Activated CD4-positive, alpha-beta memory T cell treated with anti-CD3 and anti-CD28 coated beads, Interleukin-2, amount 10 ng/mL, durations not matched to agents 7 days and 5 days (primary cell): ENCODE measurements at places on chromosomes 3 and 15. TPM values are rescaled to one million over a fixed set of nuclear protein-coding genes. Genes with fewer than 3 reads are reported as not detected.
A peak's percentile ranks its signal among the peaks of the same experiment; 100 is the strongest.

DNA sequence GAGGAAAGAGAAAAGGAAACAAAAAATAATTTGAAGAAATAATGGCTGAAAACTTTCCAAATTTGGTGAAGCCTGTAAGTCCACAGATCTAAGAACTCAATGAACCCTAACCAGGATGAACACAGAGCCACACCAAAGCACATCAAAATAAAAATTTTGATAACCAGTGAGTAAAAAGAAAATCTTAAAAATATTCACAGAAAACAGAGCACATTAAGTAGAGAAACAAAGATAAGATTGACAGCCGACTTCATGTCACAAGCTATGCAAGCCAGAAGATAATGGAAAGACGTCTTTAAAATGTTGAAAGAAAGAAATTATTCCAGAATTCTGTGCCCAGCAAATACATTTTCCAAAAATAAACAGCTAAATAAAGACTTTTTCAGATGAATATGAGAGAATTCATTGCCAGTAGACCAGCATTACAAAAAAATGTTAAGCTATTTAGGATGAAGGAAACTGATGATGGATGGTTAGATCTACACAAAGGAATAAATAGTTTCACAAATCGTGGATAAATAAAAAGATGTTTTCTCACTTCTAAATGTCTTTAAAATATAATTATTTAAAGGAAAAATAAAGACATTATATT, 140.2 kb upstream of the SKOR1 start:
- no peaks in the 10 kb centered on the region for H3K27me3 ChIP-seq
- H3K4me3 ChIP-seq, result no peak overlapping the region
- peaks cover 17% of the 10 kb centered on the region for H3K36me3 ChIP-seq
- no peaks in the 10 kb centered on the region for H3K4me1 ChIP-seq
- no peak overlapping the region for H3K27ac ChIP-seq

DNA sequence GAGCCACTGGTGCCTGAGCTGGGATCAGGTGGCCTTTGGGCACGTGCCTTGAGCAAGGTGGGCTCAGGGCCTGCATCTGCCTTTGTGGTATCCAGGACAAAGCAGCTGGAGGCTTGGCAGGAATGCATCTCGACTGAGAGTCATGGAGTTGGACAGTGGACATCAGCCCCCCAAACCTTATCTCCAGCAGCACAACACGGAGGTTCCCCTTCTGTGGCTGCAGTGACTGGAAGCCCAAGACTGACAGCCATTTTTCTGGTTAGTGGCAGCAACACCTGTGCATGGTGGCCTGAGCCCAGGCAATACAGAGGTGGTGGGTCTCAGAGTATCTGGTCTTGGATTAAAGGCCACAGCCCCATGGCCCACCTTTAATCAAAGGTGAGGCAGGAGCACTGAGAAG, 27.8 kb upstream of the TSEN2 start:
- peaks cover 16% of the 10 kb centered on the region for H3K4me1 ChIP-seq
- H3K4me3 ChIP-seq, result no peak overlapping the region

GRCh38 chr15:47813748-47814384, 96.6 kb downstream of the SEMA6D start:
- peaks cover 7% of the 10 kb centered on the region for H3K27me3 ChIP-seq
- no peak overlapping the region for H3K27ac ChIP-seq
- H3K36me3 ChIP-seq, result no peaks in the 10 kb centered on the region

DNA sequence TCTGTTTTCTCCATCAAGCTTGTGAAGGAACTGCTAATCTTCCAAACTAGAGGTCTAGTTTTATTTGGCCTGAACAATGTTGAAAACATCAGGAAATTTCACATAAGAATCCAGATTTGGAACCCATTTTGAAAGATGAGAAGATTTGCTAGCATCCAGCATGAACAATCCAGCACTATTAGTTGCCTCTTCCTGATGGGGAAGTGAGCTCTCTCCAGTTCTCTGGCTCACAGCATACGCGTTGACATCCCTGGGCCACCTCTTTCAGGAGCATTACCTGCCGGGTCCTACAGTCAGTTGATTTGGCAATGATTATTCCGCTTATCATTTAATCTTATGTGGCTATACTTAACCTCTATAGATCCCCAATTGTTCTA, 10.9 kb downstream of the GPR87 start:
- peaks cover 5% of the 10 kb centered on the region for H3K27me3 ChIP-seq
- H3K36me3 ChIP-seq, result no peaks in the 10 kb centered on the region
- no peak for DNase-seq
- H3K27ac ChIP-seq, result no peak overlapping the region
- no peak overlapping the region for H3K4me3 ChIP-seq

DNA sequence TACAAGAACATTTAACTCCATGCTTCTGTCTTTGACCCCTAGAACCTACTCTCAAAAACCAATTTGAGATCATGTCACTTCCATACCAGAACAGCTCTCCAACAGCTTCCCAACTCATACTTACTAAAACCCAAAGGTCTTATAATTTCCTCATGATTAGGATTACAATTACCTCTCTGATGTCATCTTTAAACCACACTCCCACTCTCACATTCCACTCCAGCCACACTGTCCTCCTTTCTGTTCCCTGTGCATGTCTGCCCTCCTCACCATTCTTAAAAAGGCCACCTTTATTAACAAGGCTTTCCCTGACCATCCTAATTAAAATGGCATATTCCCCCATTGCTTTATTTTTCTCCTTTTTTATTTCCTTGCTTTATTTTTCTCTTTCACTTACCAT, 18.9 kb downstream of the PHC3 start:
- H3K27me3 ChIP-seq, result no peaks in the 10 kb centered on the region
- peak overlapping the region; percentile 1 for H3K27ac ChIP-seq
- H3K36me3 ChIP-seq, result peaks cover 71% of the 10 kb centered on the region
- H3K4me1 ChIP-seq, result peaks cover 30% of the 10 kb centered on the region

- DNase-seq, result no peak
- peaks cover 36% of the 10 kb centered on the region for H3K4me1 ChIP-seq
- peak overlapping the region; percentile 73 for H3K4me3 ChIP-seq
- H3K27ac ChIP-seq, result peak overlapping the region; percentile 74
- H3K36me3 ChIP-seq, result peaks cover 2% of the 10 kb centered on the region
Measured at GRCh38 chr15:51738553-51738952, 1.1 kb upstream of the LYSMD2 start.

DNA sequence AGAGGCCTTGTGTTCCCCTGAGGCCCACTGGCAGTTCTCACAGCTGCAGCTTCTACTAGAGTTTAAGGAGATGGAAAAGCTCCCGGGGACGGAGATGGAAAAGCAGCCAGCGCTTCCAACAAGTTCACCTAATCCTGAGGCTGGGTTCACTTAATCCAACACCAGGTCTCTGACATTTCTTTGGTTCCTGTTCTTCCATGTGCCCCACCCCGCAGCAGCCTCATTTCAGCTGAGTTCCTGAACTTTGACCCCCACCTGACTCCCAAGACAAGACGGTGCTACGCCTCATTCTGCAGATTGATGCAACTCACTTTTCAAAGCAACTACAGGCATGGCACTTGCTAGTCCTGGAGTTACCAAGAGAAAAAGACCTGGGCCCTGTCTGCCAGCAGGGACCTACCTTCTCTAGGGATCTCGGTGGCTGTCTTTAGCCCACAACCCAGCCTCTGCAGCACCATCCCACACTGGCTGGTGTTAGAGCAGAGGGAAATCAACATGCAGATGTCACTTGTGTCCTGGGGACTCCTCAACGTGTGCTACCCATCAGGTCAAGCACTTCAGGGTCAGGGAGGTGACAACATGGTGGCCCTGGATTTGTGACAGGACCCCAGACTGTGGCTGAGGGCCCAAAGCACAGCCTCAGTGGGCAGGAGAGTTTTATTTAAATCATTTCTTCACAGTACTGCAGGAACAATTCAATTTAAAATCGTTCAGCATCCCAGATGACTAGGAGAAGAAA, 406.1 kb downstream of the VPS13C start:
- H3K27me3 ChIP-seq, result peaks cover 4% of the 10 kb centered on the region
- no peaks in the 10 kb centered on the region for H3K36me3 ChIP-seq
- no peak overlapping the region for H3K27ac ChIP-seq

- H3K4me1 ChIP-seq, result no peaks in the 10 kb centered on the region
- H3K4me3 ChIP-seq, result no peak overlapping the region
- H3K36me3 ChIP-seq, result peaks cover 33% of the 10 kb centered on the region
- H3K27me3 ChIP-seq, result no peaks in the 10 kb centered on the region
- no peak for DNase-seq
Measured at GRCh38 chr3:11555881-11556633, 87.7 kb downstream of the VGLL4 start.

DNA sequence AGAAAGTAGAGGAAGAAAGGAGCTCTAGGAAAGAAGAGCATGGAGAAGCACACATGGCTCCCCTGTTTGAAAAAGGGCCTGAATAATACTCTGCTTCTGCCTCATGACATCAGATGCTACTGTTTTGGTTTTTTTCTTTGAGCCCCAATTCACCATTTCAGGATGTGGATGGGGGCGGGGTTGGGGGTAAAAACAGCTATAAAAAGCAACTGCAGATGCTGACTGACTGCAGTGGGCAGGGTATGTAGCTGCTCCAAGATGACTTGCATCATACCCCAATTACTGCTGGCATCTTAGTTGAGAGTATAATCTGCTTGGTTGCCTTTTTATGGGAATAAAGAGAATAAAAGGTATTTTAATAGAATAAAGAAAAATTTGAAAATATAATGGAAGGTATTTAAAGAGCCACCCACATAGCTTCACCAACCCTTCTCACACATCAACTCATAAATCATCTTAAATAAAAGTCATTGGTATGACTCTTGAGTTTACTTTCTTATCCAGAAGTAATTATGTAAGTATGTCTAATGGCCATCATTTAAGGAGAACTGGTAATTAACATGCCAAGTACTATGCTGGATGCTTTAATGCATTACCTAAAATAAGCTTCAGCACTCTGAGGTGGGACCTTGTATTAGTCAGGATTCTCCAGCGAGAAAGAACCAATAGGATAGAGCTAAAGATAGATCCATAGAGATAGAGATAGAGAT, 36.4 kb upstream of the TMEM45A start:
- DNase-seq, result no peak
- H3K27me3 ChIP-seq, result no peaks in the 10 kb centered on the region
- H3K27ac ChIP-seq, result no peak overlapping the region
- H3K4me3 ChIP-seq, result no peak overlapping the region
- H3K4me1 ChIP-seq, result peaks cover 6% of the 10 kb centered on the region
- no peaks in the 10 kb centered on the region for H3K36me3 ChIP-seq

DNA sequence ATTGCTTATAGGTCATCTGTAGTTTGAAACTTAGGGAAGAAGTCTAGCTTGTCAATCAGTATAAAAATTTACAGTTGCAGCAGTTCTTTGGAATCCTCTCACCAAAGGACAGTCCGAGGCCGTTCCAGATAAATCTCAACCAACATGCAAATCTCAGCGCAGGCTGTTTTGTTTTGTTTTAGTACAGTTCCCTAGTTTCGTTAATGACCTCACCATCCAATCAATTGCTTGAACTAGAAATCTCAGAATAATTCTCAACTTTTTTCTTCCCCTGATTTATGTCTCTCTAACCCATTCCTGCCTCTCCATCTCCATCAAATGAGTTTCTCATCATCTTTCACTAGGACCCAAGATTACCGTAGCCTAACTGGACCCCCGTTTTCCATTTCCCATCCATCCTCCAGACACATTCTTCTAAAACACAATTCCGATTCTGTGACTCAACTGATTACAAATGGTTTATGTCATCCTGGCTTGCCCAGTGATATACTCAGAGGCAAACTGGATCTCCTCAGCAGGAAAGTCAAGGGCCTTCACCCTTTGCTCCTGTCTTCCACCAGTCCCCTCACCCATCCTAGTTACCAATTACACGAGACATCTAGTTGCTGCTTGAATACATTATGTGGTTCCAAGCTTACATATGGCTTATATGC, 1.3 kb downstream of the SMCO1 start:
- no peak overlapping the region for H3K4me3 ChIP-seq
- H3K4me1 ChIP-seq, result peaks cover 10% of the 10 kb centered on the region
- no peak overlapping the region for H3K27ac ChIP-seq
- DNase-seq, result no peak
- peaks cover 12% of the 10 kb centered on the region for H3K27me3 ChIP-seq

DNA sequence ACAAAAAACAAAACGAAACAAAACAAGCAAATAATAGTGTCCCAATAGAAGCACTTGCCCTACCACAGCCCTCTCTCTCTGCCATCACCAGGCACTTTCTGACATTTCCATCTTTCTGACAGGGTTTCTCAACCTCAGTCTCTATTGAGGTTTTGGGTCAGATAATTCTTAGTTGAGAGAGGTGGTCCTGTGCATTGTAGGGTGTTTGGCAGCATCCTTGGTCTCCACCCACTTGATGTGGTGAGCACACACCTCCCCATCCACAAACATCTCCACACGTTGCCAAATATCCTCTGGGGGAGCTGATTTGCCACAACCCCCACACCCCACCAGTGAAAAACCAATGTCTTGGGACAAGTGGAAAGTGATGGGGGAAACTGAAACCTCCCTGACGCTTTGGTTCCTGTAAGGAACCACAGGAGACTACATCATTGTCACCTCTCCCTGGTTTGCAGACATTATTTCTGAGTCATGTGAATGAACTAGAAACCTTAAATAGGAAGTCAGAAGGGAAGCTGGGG, 733.7 kb upstream of the CFAP20DC start:
- no peaks in the 10 kb centered on the region for H3K27me3 ChIP-seq
- peak; percentile 33 for DNase-seq
- H3K36me3 ChIP-seq, result peaks cover 2% of the 10 kb centered on the region
- no peak overlapping the region for H3K4me3 ChIP-seq
- no peak overlapping the region for H3K27ac ChIP-seq

GRCh38 chr3:119810018-119810435, 28.1 kb downstream of the NR1I2 start:
- peaks cover 3% of the 10 kb centered on the region for H3K27me3 ChIP-seq
- peak; percentile 51 for DNase-seq
- H3K4me1 ChIP-seq, result peaks cover 10% of the 10 kb centered on the region
- H3K4me3 ChIP-seq, result peak overlapping the region; percentile 71

GRCh38 chr15:58336161-58336560, 95.6 kb upstream of the LIPC start:
- peaks cover 12% of the 10 kb centered on the region for H3K27me3 ChIP-seq
- peaks cover 36% of the 10 kb centered on the region for H3K4me1 ChIP-seq
- DNase-seq, result no peak
- no peaks in the 10 kb centered on the region for H3K36me3 ChIP-seq
- H3K4me3 ChIP-seq, result no peak overlapping the region

- no peak overlapping the region for H3K27ac ChIP-seq
- no peaks in the 10 kb centered on the region for H3K27me3 ChIP-seq
- H3K4me3 ChIP-seq, result no peak overlapping the region
- H3K36me3 ChIP-seq, result peaks cover 54% of the 10 kb centered on the region
- H3K4me1 ChIP-seq, result no peaks in the 10 kb centered on the region
Measured at GRCh38 chr15:89628806-89629715, 26.2 kb downstream of the KIF7 start.

Gene MKRN3
- 4.4 TPM for total RNA-seq

Gene USP50
- total RNA-seq, result not detected

Gene CSNK1G1
- 28.2 TPM for total RNA-seq

Gene PSTPIP1
- total RNA-seq, result 187 TPM

Gene GASK1A
- not detected for total RNA-seq

Gene FSIP1
- 0.88 TPM for total RNA-seq

Gene LRRC3B
- not detected for total RNA-seq

Gene CYP1A2
- not detected for total RNA-seq
